Iris pigment epithelial cell (primary cell): ENCODE measurements at places on chromosomes 4 and X.

- no peak for DNase-seq
Measured at GRCh38 chr4:62070291-62070852, 870.2 kb downstream of the ADGRL3 start.

DNA sequence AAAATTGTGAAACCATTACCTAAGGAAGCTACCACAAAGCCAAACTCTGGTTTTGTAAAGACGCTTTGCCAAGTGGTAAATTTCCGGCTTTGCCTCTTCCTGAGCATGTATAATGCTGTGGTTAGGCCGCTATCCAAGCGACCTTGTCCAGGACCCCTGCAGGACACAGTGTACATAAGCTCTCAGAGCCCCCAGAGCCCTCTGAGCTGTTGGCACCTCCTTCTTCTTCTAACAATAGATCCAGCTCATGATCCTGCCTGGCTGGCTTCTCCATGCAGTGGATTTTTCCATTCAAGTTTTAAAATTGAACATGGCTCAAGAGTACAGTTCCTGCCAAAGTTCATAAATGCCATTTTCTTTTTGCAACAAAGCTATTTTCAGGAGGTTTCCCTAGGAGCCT lies 326.7 kb downstream of the MAPK10 start:
- DNase-seq, result peak; percentile 85

DNA sequence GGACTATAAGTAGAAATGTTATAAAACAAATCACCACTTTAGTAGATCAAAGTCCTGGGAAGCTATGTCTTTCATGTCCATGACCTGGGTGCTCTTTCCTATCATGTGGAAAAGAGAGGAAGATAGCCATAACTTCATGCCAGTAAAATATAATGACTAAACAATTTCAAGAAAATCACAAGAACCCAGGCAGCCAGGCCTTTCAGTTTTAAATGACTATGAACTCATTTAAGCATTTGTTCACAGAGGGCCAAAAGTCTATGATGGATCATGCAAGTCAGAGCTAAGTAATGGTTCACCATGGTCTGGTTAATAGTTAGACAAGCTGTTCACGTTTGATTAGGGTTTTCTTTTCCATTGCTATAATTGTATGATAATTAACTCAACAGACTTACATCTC lies 155.8 kb downstream of the PPARGC1A start:
- DNase-seq, result no peak

DNA sequence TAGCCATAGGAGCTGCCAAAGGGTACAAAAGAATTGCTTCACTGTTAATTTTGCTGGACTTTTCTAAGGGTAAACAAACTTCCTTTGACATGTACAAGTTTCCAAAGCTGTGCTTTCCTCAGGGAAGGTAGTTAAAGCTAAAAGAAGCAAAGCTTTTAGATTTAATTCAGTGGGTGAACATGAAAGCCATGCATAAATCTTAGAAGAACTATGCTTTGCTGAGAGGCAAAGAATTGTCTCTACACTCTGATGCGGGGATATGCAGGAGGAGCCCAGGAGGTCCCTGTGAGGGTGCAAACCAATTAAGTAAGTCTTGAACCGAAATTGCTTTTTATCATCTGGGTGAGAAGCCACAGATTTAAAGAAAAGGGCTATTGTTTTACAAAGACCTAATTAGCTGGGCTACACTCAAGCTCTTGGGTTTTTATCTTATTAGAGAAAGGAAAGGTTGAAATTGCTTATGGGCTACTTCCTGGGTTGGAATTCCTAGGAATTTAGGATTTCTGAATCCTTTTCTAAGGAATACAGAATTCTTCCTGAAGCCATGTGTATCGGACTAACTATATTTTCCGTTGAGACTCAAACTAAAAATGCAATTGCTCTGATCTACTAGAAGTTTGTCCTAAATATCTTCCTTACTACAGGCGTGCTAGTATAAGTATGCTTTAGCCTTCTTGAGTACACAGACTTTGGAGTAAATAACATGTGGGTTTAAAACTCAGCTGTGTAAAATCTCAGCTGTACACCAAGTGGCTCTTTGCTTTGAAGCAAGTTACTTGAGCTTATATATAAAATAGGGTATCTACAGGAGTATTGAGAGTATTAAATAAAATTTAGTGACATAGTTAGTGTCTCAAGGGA lies 188.4 kb upstream of the ANK2 start:
- no peak for DNase-seq

- DNase-seq, result no peak
Measured at GRCh38 chr4:38711066-38711465, 47.1 kb downstream of the KLF3 start.
